Esophagus (tissue), 2 donors: ENCODE measurements at places on chromosomes 3 and 15. TPM values are rescaled to one million over a fixed set of nuclear protein-coding genes. Genes with fewer than 3 reads are reported as not detected.

Gene ALDH1L1
- polyA plus RNA-seq = 3.6 TPM

Gene PARP3
- 8.2 TPM for polyA plus RNA-seq

Gene GOLGA6B
- polyA plus RNA-seq = not detected

Gene NRROS
- 0.77 TPM for polyA plus RNA-seq

Gene BTD
- 5.1 TPM for polyA plus RNA-seq

Gene ECE2
- polyA plus RNA-seq = not detected

Gene MYRIP
- 0.29 TPM for polyA plus RNA-seq
